ENCODE measurements at places on chromosomes 6 and 20.

- no peak for DNase-seq
Observed at GRCh38 chr6:150201285-150201684, 58.4 kb downstream of the PPP1R14C start.

- no peak for DNase-seq
Observed at GRCh38 chr20:23152308-23152892, 66.3 kb upstream of the CD93 start.

DNA sequence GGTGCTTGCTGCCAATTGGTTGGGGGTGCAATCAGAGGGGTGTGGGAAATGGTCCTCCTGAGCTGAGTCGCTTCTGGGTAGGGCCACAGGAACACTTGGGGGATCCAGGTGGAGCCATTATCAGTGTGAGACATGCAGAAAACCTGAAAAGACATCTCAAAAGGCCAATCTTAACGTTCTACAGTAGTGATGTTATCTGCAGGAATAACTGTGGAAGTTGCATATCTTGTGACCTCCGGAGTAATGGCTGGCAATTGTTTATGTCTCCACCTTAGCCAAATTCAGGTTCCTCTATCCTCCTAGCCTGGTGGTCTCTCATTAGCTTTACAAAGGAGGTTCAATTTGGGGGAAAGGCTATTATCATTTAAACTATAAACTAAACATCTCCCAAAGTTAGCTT is 114.8 kb upstream of the SNX9 start:
- DNase-seq, result no peak

- DNase-seq, result no peak
Observed at GRCh38 chr6:130907687-130908086, 80.5 kb downstream of the SMLR1 start.

DNA sequence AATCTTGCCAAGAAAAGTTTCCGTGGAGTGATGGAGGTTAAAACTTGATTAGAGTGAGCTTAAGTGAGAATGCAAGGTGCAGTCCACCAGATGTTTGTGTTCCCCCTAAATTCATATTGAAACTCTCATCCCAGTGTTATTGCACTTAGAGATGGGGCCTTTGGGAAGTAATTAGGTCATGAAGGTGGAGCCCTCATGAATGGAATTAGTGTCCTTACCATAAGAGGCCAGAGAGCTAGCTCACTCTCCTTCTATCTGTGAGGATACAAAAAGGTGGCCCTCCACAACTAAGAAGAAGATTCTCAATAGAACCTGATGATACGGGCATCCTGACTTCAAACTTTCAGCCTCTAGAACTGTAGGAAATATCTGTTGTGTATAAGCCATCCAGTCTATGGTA is 258.6 kb downstream of the GRIK2 start:
- DNase-seq, result no peak

DNA sequence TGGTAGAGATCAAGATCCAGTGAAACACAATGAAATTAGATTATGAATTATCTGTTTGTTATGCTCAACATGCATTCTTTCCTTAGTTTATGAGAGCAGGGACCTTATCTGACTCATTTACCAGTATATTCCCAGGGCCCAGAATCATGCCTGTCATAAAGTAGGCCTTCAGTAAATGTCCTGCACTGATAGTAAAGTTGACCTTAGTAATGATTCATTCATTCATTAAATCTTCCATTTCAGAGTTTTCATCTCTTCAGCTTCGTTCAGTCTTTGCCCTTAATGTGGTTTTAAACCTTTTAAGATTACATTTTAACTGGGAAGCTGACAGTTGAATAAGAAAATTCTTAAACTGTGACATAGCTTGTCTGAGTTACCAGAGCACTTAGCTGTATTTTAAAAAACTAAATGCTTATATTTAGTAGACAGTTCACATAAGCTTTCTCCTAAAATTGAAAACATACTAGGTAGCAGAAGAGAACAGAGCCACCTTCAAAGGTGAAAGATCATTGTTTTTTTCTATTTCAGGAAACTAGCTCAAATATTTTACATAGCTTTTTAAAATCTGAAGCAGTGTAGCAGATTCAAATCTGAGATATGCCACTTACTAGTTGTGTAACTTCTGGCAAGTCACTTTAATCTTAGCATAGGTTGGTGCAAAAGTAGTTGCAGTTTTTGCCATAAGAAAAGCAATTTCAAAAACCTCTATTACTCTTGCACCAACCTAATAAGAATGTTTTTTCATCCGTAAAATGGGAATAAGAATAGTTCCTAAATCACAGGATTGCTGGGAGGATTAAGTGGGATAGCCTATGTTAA is 41.4 kb downstream of the MCM8 start:
- DNase-seq, result no peak

GRCh38 chr20:10362674-10363073 is 71.3 kb downstream of the MKKS start:
- DNase-seq, result no peak

DNA sequence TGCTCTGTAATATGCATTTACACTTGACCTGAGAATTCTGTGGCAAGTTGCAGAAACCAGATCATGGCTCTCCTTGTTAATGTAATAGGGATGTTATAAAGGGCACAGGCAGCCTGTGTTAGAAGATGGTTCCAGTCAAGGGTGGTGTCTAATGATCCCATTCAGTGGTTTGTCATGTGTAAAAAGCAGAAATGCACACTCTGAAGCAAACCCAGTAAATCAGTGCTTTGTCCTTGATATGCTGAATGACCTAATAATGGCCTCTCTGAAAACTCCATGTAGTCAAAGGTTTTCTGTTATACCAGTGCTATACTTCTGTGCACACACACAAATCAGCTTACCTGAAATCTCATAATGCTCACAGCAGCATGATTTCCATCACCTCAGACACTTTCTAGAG is 66.2 kb downstream of the SOBP start:
- no peak for DNase-seq

DNA sequence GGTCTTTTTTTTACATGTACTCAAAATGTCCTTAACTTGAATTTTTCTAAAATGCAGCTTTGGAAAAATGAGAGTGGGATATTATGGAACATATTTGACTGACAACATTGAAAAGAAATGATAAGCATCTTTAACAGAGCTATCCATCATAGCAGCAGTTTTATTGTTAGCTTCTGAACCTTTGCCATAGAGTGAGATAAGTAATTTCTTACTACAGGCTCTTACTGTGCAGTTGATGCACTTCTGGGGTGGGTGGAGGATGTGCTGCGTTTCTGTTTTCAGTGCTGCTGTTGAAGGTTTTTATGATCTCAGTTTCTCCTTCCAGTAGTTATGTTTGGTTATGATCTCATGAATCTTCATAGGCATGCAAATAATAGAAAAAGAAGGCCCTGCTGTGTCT is 267.0 kb downstream of the TMEM242 start:
- DNase-seq, result no peak

GRCh38 chr6:112235956-112236355 is 18.4 kb downstream of the LAMA4 start:
- peak; percentile 10 for DNase-seq

GRCh38 chr6:135230711-135231468 is 49.8 kb downstream of the MYB start:
- peak; percentile 47 for DNase-seq

DNA sequence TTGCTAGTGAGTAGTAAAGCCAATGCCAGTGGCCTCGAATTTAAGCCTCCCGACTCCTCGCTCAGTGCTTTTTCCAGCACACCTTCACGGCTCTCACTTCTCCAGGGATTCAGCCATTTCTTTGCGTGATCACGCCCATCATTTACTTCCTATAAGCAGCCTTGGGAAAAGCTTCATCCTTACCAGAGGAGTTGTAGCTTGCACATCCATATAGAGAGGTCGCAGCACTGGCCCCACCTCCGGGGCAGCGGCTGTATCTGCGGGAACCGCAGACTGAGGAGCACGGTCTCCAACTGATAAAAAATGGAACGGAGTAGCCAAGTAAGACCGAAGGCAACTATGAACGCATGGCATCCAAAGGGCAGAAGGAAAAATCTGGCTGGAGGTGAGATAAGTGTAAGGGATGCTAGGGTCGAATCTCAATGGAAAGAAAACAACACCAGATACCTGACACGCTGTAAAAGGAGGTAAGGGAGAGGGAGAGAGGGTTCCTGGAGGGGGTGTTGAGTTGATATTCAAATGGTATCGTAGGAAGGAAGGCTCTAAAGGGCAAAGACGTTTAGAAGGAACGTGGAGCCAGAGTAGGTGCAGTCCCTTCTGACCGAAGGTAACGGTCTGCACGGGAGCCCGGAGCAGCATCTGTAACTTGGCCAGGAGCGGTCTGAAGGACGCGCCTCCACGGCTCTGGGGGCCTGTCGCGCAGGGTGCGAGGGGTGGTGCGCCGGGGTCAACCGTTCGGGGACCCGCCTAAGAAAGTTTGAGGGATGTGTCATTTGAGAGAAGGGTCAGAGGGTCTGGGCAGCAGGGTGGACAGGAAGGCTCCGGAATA is 640 bp downstream of the NFS1 start:
- DNase-seq, result no peak

DNA sequence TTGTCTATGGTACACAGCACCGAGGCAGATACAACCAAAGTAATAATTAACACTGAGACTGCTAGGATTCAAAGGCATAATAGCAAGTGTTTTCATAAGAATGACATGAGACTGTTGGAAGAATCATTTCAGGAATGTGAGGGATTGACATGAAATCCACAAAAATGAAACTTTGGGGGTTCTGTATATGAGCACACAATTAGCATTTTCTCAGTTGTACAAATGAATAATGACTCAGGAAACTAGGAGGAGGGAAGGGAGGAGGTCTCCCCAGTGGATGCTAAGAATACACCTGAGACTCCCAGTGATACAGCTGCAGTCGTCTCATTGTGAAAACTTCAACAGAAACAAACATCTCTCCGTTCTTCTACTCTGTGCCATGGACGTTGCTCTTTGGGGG is 428.4 kb upstream of the PLCB4 start:
- DNase-seq, result no peak

DNA sequence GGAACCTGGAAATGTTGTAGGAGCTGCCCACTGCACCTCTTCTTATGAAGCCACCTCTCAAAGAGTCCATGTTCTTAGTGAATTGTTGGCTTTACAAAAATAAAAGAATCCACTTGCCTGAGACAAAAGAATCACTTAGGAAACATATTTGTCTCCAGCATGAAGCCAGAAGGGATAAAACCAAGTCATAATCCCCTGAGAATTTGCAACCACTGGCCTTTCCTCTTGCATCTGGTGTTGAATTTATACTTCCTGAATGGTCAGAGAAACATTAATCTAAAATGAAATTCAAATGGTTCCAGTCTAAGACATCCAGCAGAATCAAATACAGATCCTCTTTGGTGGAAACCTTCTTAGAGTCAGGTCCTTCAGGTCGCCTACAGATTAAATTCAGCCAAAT is 192.5 kb upstream of the ECI2 start:
- DNase-seq, result no peak

DNA sequence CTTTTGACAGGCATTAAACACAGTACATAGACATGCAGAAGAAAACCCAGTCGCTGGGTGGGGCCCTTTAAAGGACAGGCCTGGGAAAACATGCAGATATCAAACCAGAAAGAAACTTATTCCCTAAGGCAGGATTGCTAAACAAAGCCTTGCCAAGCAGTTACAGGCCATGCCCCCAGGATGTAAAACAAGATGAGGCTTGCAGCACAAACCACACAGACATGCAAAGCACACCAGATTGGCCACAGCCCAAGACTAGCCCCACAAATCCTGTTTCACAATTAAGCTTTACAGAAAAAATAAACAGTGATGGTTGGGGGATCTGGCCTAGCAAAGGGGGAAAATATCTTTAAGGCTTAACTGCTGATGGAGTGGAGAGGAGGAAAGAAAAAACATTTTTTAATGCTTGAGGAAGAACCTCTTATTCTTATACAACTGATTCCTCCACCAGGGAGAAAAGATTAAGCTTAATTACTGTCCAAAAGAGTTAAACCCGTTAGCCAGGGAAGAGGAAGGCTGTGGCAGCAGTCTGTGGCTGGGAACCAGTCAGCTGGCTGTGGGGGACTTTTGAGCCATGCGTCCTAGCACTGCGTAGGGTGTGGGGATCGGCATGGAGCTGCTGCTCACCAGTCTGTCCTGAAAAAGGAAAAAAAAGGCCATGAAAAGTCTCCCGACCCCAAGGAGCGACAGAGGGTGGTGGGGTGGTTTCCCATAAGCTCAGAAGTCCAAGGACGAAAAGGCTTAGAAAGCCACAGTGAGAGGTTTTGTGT is 28.4 kb downstream of the COL19A1 start:
- no peak for DNase-seq

GRCh38 chr6:143125864-143126573 is 65.3 kb downstream of the AIG1 start:
- no peak for DNase-seq

- DNase-seq, result no peak
Observed at GRCh38 chr6:63635215-63635587, 401 bp upstream of the PHF3 start.

DNA sequence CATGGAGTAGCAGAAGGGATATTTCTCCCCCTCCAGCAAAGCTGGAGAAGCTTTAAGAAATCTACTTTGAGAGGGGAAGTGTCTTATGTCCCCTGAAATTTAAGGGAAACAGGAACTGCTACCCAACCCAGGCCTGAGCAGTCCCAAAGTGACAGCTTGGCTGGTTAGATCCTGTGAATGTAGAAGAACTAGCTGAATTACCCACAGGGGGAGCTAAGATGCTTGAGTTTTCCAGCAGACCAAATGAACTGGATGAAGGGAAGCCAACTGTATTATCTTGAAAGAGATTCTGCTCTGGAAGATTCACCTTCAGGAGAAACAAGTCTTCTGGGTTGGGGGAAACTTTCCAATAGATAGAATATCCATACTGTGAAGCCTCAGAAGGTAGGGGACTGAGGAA is 303.3 kb upstream of the MMS22L start:
- peak; percentile 6 for DNase-seq

GRCh38 chr6:49565855-49566254 is 15.4 kb downstream of the C6orf141 start:
- peak; percentile 45 for DNase-seq

DNA sequence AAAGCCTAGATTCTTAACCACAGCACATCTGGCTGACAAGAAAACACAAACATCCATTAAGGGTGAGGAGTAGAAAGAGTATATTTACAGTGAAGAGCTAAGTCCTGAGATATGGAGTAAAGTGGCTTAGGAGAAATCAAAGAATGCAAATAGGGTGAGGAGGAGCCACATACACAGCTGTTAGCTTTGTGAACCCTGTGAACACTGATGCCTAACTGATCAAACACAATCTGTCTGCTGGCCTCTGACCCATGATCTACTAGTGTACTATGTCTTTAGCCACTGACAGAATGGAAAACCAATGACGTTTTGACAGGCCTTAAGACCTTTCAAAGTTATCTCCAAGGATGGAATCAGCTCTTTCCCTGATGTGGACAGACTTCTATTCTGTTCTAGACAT is 75.2 kb downstream of the ZHX3 start:
- DNase-seq, result no peak

GRCh38 chr6:140500849-140501248 is 1126.4 kb upstream of the CITED2 start:
- no peak for DNase-seq

- no peak for DNase-seq
Observed at GRCh38 chr20:48578397-48579098, 249.3 kb downstream of the PREX1 start.

DNA sequence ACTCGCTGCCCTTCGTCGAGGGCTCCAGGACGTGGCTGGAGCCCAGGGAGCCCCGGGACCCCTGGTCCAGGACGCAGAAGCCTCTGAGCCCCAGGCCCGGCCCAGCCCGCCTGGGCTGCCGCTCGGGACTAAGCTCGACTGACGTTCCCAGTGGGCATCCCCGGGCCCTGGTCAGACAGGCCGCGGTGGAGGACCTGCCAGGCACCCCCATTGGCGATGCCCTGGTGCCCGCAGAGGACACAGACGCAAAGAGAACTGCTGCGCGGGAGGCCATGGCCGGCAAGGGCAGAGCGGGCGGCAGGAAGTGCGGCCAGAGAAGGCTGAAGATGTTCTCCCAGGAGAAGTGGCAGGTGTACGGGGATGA is 28.9 kb downstream of the ZNF831 start:
- no peak for DNase-seq

All from NCI-H226 (cell line).